ENCODE measurements at places on chromosomes 3 and 15.

DNA sequence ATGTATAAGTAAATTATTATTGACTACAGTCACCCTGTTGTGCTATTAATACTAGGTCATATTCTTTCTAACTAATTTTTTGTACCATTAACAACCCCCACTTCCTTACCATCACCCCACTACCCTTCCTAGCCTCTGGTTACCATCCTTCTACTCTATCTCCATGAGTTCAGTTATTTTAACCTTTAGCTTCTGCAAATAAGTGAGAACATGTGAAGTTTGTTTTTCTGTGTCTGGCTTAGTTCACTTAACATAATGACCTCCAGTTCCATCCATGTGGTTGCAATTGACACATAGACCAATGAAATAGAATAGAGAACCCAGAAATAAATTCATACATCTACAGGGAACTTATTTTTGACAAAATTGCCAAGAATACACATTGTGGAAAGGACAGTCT lies 55.4 kb upstream of the CHRNB4 start:
- no peak for DNase-seq

- DNase-seq = no peak
Observed at GRCh38 chr15:49148298-49148697, 7.1 kb downstream of the COPS2 start.

DNA sequence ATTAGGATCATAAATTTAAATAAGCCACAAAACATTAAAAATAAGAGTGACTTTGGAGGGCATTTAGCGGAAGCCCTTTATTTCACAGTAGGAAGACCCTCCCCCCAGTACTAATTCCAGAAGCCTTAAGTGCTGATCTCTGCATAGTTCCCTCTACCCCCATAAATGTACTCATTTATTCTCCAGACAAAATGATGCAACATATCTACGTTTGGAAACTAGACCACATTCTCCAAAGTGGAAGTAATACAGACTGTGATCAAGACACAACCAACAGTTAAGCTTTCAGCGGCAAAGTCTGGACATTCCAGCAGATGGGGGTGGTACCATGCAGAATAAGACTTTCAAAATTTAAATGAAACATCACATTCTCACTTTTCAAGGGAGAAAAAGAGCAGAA lies 44.8 kb upstream of the RPS17 start:
- no peak for DNase-seq

GRCh38 chr3:43773273-43774094 lies 82.7 kb downstream of the ABHD5 start:
- DNase-seq = no peak

DNA sequence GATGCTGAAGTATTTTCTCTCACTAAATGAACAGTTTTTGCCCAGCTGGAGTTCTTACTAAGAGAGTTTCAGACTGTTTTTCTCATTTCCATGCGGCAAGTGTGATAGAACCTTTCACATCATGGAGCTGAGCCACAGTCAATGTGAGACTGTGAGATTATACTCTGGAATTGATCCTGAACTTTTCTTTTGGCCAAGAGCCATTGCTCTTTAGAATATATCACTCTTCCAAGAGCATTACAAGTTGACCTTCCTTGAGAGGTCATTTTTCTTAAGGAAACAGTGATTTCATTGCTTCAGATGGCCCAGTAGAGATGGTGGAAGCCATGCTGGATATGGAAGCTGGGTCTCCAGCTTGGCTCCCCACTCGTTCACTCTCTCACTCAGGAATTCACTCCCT lies 212.9 kb upstream of the UMPS start:
- no peak for DNase-seq

DNA sequence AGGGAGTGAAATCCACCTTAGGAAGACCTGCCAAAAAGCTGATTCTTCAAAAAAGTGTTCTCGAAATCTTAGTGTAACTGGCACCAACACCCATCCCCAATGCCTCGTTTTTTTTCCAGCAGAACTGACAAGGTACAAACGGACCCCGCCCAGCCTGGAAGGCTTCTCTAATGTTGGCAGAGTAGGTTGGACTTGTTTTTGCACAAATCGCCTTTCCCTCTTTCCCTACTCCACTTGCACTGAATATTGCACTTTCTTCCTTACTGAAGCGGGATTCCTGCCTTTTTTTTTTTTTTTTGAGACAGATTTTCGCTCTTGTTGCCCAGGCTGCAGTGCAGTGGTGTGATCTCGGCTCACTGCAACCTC lies 544 bp upstream of the TIMMDC1 start:
- DNase-seq = no peak

GRCh38 chr3:62161371-62161770 lies 212.0 kb downstream of the FEZF2 start:
- DNase-seq = no peak

DNA sequence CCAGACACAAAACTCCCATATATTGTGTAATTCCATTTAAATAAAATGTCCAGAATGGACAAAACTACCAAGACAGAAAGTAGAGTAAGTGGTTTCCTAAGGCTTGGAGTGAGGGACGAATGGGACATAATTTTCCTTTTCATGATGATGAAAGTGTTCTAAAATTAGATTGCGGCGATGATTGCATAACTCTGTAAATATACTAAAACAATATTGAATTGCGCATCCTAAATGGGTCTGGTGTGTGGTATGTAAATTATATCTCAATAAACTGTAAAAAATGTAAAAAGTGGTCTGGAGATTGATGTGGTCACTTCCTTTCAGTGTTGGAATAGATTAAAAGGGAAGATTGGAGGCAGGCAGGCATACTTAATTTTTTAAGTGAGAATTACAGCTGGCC lies 105.9 kb upstream of the KCNAB1 start:
- DNase-seq = no peak

GRCh38 chr3:194124193-194124592 lies 11.8 kb upstream of the HES1 start:
- no peak for DNase-seq

DNA sequence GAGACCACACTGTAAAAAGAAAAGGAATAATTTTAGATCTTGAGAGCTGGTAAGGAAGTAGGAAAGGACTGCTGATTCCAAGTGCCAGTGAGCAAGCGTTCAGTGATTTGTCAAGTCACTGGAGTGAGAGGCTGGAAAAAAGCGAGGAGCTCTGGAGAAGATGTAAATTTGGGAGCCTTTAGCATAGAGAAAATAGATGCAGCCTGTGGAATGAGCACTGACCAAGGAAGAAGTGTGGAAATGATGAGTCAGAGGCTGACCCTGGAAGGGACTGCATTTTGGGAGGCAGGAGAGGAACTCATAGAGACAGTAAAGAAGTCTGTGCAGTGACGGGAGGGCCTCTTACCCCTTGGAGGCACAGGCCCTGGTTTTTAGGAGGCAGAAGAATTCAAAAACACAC lies 17.1 kb upstream of the ABTB1 start:
- DNase-seq = no peak

- no peak for DNase-seq
Observed at GRCh38 chr3:81476692-81477091, 284.8 kb downstream of the GBE1 start.

DNA sequence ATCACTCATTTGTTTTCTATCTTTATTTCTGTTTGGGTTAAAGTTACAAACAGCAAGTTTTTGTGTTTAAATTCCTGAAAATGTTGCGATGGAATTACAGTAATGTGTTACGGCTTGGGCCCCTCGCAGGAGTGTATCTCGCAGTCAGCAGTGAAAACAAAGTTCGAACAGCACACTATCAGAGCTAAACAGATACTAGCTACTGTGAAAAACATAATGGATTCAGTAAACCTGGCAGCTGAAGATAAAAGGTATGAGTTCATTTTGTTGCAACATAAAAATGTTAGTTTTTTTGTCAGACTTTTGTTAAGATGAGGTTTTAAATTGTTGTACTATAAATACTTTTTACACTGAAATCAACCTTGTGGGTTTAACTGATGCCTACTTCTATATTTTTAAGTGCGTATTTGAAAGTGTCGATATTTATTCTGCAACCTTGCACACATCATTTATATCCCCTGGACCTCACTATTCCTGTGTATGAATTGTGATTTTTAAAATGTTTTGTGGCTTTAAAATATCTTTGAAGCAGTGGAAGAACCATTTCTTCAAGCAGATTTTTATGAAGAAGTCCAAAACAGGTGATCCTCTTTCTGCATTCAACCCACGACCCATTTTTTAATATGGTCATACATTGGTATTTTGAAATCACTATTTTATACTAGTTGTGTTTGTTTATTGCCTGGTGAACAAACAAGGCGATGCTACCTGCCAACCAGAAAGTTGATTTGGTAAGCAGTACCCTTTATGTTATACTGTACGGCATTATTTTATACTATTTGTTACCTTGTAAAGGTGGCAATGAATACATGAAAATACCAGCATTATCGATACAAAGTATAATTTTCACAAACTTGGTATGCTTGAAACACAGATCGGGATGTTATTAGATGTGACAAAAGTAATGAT lies 27.8 kb downstream of the MFN1 start:
- no peak for DNase-seq

- no peak for DNase-seq
Observed at GRCh38 chr3:69647511-69648110, 91.7 kb upstream of the MITF start.

GRCh38 chr3:170531657-170532335 lies 54.1 kb downstream of the SLC7A14 start:
- DNase-seq = no peak

GRCh38 chr3:48285675-48286074 lies 44.8 kb downstream of the ZNF589 start:
- DNase-seq = no peak

DNA sequence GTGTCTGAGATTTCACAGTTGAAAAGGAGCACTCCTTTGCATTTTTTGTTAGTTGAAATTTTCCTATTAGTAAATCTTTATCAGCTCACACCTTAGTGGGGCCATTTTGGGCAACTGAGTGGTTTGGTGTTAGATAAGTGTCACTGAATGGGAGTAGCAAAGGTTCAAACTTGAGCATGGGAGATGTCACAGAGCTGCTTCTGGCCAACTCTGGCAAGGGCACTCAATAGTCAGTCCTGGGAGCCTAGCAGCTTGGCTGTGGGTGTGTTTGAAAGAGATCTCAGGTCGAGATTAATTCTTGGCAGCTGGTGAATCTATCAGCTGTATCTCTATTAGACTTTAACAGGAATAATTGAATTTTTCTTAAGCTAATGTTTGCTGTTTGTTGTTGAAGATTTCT lies 579.3 kb downstream of the EDEM1 start:
- DNase-seq = no peak

GRCh38 chr3:148441191-148441590 lies 256.5 kb upstream of the AGTR1 start:
- DNase-seq = no peak

Data from NCI-H187 treated with DMSO at 0.1 percent for 48 hours (cell line).